DMS53 (cell line): ENCODE measurements at places on chromosomes 7 and 10.

DNA sequence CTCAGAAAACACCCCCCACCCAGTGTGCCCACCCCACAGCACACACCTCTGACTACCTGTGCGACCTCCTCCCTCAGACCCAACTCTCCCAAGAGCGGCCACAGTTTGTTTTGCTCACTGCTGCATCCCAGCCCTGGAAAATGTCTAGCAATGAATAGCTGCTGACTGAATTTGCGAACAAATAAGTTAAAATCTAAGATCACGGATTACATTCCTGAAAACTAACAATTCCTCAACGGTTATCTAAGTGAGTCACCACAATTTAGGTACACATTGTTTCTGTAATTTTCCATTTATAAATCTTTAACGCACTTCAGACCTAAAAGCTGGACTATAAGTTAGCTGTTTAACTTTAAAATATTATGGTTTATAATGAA, 235.2 kb downstream of the ZMYND11 start:
- no peak for DNase-seq

- peak; percentile 67 for DNase-seq
These were observed 329 bp downstream of the NOLC1 start for GRCh38 chr10:102152545-102152890.

GRCh38 chr10:116947841-116948529, 57.0 kb downstream of the SHTN1 start:
- DNase-seq: peak; percentile 78

GRCh38 chr10:3476186-3476585, 303.6 kb upstream of the PITRM1 start:
- no peak for DNase-seq

DNA sequence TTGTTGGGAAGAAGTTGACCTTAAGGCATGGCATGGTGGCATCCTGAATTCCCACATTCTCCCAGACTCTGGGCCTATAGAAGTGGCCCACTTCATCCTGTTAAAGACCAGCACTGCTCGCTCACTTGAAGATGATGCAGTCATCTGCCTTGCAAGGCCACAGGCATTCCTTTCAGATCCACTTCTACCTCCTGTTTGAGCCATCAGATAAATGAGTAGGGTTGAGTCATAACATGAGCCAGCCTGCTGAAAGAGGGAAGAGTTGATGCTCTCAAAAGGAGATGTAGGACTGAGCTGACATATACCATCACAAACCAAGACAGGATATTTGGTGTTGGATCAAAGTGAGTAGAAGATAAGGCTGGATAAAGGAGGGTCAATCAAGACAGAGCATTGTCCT, 1.5 kb upstream of the EBLN1 start:
- DNase-seq: peak; percentile 11

DNA sequence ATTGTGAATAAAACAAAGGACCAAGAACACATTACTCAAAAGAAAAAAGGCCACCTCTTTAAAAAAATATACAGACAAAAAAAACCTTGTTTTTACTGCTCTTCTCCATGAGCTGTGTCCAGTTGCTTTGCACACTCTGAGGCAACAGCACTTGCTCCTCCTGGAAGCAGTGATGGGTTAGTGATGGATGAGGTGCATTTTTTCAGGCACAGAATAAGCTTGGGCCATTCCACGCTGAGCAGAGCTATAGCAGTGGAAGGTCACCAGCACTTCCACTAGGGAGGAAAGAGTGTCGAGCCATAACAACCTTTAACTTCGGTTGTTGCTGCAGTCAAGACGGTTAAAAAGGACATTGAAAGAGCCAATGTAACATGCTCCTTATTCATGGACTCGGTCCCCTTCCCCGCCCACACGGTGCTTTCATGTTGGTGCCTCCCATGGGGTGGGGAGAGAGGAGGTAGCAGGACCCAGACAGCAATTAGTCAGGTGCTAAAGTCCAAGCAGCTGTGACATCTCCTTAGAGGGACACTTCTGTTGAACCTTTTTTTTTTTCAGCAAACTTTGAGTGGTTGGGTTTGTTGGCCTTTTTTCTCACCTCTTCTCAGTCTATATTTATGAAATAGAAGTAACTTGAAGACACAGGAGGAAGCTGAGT, 136.5 kb upstream of the ADARB2 start:
- no peak for DNase-seq

DNA sequence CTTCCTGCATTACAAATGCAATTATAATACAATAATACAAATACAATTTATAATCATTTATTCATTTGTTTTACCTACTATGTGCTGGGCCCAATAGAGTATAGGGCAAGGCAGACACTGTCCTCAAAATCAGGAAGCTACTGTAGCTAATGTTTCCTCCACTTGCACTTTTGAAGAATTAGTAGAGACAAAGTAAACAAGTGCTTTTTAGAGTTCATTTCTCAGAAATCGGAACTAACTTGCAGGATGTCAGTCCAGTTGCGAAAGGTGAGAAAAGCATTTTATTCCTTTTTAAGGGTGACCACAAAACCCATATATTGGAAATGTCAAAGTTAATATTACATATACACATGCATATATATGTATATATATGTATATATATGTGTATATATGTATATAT, 14.2 kb downstream of the ADRB1 start:
- no peak for DNase-seq

- DNase-seq: peak; percentile 40
These were observed 73.8 kb downstream of the OSBPL3 start for GRCh38 chr7:24905996-24906770.

GRCh38 chr10:72108830-72109635, 20.7 kb upstream of the SPOCK2 start:
- DNase-seq: no peak

GRCh38 chr10:131213741-131214505, 97.6 kb downstream of the TCERG1L start:
- no peak for DNase-seq

DNA sequence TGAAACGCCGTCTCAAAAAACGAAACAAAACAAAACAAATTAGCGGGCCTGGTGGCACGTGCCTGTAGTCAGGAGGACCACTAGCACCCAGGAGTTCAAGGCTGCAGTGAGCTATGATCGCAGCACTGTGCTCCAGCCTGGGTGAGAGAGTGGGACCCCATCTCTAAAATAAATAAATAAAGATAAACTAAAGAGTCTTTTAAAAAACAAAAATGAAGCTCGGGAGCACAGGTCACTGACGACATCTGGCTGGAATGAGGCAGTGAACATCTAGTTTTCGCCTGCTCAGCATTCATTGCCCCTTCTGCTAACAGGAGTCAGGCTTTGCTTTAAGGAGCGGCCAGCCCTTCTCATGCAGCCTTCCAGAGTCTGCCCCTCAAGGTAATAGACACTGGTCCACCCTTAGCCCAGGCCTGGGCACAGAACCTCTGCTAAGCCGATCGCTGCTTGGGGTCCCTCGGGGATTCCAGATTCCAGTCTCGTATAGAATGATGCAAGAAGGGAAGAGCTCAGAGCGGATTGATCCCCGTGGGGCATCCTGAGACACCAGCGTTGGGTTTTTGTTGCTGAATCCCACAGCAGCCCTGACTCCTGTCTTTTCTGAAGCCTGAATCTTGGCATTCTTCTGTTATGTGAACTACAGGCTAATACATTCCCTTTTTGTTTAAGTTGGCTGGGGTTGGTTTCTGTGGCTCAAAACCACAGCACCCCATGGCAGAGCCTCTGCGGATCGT, 14.2 kb upstream of the FOXK1 start:
- no peak for DNase-seq

- peak; percentile 53 for DNase-seq
These were observed 2.7 kb upstream of the PDGFA start for GRCh38 chr7:522071-522950.

GRCh38 chr7:30019387-30019786, 7.1 kb downstream of the FKBP14 start:
- DNase-seq: no peak

GRCh38 chr10:13617116-13617515, 30.4 kb downstream of the PRPF18 start:
- DNase-seq: no peak

- no peak for DNase-seq
These were observed 28.1 kb upstream of the JAKMIP3 start for GRCh38 chr10:132037676-132037975.

DNA sequence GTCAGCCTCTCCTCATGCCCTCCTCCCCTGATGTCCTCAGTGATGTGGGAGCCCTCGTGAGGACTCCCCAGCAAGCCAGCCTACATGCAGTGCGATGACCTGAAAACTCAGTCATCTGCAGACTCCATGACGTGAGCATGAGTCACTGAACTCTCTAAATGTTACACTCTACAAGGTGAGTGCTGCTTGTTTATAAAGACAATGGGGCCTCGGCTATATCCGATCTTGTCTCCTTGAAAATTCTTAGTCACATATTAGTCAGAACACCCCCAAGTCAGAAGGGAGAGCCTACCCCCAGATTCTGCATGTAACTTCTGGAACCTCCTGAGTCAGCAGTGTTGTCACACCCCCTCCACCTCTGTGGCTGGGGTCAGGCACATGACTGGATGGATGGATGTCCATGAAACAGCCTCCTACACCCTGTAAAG, 673.8 kb downstream of the INHBA start:
- peak; percentile 82 for DNase-seq

GRCh38 chr10:70546584-70546983, 56.0 kb downstream of the PRF1 start:
- DNase-seq: no peak

GRCh38 chr7:100694098-100694745, at the start of gene GIGYF1:
TSS of gene GIGYF1 (minus strand) at chr7:100694250. CDS start at chr7:100688238, 6,012 bp downstream.
- DNase-seq: peak; percentile 91

DNA sequence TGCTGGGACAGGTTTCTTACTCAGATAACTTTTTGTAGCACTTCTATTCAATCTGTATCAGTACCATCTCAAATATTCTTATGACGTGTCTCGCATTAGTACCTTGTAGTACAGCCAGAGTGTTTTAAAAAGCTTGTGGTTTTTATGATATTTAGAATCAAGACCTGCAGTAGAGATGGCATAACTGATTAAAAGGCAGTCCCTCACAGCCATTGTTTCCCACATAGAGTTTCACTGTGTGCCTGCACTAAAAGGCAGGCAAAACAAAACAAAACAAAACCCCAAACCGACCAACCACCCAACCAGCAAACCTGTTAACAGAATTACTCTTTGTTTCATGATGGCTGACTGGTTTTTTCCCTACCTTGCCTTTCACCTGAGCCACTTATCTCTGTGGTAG, 221.3 kb upstream of the DGKB start:
- no peak for DNase-seq

DNA sequence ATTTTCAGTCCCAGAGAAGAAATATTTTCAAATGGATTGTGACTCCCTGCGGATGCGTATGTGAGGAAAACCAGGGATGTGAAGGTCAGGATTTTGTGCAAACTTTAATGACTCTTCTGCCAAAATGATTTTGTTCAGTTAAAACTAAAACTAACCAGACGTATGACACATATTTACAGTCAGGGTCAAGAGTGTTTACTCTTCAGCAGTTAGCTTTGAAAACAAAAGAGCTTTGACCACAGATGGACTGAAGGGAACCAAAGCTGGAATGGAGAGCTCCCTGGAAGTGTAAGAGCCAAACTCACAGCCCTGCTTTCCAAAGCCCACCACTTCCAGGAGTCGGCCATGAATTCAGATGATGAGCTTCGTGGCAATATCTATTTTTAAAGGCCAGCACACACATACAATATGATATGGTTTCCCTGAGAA, 15.5 kb downstream of the SVIL start:
- DNase-seq: peak; percentile 84

DNA sequence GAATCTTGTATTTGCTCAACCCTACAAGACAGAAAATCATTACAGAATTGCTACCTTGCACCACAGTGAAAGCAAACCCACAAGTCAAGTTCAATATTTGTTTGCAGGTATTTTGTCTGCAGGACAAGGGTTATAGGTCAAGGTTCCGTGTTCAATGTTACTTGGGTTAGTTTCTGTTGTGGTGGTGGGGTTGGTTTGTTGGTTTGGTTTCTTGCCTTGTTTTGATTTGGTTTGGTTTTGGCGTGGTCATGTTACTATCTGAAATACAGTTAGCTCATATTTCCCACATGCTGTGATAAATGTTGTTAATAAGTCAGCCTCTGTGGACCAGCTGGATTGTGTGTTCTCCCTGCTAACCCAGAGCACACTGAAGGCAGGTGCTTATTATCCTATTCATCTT, 75.6 kb upstream of the INSIG1 start:
- no peak for DNase-seq

GRCh38 chr7:1864161-1864940, 194.3 kb downstream of the ELFN1 start:
- no peak for DNase-seq

GRCh38 chr7:87797798-87798403, 78.3 kb downstream of the SLC25A40 start:
- DNase-seq: peak; percentile 84

DNA sequence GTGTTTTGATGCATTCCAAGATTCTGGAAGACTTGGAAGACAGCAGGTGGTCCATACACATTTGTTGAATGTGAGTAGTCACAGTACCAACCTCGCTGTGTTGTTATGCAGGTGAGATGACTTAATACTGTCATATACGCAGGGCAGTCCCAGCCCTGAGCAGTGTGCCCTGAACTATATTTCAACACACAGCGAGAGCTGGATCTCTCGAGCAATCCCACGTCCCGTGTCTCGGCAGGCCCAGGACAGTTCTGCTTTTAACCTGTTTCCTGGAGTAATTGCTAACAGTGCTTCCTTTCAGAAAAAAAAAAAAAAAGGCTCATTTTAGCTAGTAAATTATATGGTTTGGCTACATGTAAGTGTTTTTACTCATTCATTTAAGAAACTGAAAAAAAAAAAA, 179.7 kb downstream of the PRKCQ start:
- DNase-seq: no peak

DNA sequence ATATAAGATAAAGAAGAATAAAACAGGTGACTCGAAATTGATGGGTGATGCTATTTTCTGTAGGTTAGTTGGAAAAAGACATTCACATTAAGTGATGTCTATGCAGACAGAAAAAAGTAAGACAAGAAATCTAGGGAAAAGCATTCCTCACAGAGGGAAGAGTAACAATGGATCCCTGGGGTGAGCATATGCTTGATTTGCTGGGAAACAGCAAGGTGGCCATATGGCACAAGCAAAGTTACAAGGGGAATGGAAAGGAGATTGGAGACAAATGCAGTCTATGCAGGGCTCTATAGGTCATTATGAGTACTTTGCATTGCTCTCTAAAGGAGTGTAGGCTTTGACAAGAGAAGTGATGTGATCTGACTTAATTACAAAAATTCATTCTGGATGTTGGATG, 90.9 kb upstream of the ZNF804B start:
- DNase-seq: no peak

- no peak for DNase-seq
These were observed 123.8 kb downstream of the GRID1 start for GRCh38 chr10:86242761-86243160.

- no peak for DNase-seq
These were observed 83.1 kb downstream of the VPS41 start for GRCh38 chr7:38825721-38826440.

GRCh38 chr10:95814011-95814727, 58.2 kb downstream of the ENTPD1 start:
- DNase-seq: no peak

DNA sequence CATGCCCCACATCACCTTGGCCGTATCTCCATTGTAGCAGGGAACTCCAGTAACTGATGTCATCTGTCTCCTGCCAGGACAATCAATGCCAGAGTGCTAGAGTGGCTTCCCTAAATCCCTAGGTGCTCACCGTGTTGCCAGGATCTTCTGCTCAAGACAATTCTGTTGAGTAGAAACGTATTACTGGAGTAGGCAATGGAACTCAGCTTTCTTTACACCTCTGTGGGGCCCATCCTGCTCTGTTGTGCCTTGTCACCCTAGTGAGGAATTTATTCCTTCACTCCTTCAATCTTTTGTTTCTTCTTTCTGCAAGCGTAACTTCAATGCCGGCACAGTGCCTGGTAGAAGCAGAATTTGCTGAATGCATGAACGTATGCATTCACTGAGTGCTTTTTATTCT, 305.5 kb upstream of the ZMIZ1 start:
- DNase-seq: no peak
